Effector memory CD4-positive, alpha-beta T cell (primary cell): ENCODE measurements at places on chromosomes 11 and 22.

GRCh38 chr22:46006379-46007002 is 29.5 kb upstream of the WNT7B start:
- peak; percentile 64 for DNase-seq

GRCh38 chr11:108865406-108865805 is 200.5 kb downstream of the DDX10 start:
- DNase-seq, result no peak

GRCh38 chr11:110982214-110982613 is 263.3 kb upstream of the POU2AF2 start:
- no peak for DNase-seq

DNA sequence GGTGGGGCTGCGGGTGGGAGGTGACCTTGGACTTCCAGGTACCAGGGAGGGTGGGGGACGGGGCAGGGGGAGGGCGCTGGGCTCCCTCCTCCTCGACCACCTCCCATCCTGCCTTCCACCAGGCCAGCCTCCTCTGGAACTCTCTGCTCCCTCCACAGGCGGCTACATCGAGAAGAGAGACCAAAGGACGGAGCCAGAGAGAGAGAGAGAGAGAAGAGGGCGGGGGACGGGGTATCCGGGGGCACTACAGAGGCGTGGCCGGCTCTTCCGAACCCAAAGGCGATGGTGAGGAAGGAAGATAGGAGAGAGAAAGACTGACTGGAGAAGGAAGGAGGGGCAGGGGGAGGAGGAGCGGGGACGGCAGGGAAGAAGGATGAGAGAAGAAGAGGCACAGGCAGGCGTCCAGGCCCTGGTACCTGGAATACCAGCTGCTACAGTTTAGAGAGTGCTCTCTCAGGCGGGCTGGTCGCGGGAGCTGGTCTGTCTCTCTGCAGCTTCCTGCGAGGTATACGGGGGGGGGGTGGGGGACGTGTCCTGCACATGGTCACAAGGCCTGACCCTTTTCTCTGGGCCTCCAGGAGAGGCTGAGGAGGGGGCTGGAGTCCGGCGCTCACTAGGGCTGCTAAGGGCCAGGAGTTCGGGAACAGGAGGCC is 38.0 kb downstream of the IGSF9B start:
- DNase-seq, result no peak

DNA sequence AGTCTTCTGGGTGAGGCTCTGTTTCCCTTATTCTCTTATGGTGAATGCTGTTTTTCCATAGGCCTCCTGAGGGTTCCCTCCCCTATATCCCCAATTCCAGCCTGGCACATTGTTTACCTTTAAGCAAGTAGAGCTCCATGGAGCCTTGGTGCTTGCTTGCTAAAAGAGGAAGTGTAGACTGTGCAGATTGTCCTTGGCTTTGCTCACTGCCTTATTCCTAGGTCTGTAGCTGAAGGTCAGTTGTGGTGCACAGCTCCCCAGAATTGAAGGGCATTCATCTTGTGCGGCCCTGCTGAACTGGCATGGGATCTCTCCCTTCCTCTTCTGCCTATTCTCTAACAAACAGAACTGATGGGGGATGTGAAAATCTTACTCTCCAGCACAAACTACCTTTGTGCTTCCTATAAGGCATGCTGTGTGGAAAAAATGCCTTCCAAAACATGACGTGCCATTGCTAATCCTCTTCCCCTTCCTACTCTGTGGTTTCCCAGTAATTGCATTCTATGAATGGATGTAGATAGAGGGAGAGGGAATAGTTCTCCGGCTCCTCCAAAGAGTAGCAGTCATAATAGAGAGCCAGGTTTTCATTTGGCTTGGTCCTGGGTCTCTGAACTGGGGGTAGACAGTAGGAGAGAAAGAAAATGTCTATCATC is 34.2 kb upstream of the PLET1 start:
- DNase-seq, result no peak

DNA sequence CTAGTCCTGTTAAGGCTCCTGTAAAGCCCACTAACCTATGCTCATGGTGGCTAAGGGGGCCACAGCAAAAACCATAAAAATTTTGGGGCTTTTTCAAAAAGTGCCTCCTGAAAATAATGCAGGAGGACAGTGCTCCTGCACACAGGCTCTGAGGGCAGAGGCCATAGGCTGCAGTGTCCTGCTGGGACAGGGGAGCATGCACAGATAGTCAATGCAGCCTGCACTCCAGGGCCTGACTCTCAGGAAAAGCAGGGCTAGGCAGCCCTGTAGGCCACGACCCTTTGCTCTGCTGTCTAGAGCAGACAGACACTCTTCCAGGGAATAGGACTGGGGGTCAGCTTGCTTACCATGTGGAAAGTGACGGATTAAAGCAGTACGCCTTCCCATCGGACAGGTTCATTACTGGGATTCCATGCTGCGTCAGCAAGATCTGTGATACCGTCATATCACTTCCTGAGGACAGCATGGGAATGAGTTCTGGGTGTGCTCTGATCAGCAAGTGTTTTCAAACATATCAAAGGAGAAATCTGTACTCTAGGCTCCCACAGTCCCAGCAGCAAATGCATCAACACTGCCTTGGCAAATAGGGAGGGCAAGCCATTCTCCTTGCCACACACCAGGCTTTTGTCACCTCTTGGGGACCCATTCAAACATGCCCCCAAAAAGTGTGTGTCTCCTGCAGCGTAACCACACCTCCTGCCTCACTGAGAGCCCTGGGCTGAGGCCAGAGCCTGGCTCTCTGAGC is 64.1 kb upstream of the CLTCL1 start:
- DNase-seq, result no peak

GRCh38 chr11:118841469-118842242 is 42.0 kb upstream of the CXCR5 start:
- peak; percentile 13 for DNase-seq

GRCh38 chr11:129131316-129131715 is 60.8 kb downstream of the ARHGAP32 start:
- no peak for DNase-seq

DNA sequence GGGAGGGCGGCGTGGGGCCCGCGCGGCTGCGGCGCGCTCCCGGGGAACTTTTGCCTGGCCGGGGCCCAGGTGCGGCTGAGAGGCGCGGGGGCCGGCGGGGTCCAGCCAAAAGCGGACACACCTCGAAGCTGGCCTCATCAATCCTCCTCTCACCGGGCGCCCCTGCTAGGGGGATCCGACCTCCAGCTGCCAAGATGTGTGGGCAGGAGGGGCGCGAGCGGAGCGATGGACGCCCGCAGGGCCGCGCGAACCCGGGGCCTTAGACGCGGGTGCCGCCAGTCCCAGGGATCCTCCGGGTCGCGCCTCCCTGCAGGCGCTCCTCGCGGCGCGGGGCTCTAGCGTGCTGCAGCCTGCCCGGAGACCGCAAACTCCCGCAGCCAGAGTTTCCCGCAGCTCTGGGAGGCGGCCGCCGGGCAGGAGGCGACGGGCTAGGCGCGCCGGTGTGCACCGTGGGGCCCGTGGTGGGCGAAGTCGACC is 785 bp downstream of the IGSF9B start:
- DNase-seq, result no peak

GRCh38 chr22:20054034-20054427 is 26.0 kb upstream of the DGCR8 start:
- DNase-seq, result no peak

DNA sequence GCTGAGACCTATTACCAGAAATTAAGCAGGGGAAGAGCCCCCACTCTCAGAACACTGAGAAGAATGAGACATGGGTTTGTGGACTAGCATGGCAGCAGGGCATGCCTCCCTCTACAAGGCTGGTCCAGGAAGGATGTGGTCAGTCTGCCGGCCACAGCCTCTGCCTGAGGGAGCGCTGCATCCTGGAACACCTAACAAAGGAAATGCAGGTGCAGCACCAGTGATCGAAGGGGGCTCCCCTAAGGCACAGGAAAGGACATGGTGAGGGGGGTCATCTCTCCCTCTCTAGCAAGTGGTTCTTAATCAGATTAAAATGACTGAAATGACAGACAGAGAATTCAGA is 40.6 kb upstream of the ARL14EP start:
- peak; percentile 12 for DNase-seq

- no peak for DNase-seq
These were observed 6.0 kb upstream of the XKR3 start for GRCh38 chr22:16831257-16831656.

- no peak for DNase-seq
These were observed 12.1 kb downstream of the CPSF7 start for GRCh38 chr11:61417670-61418069.

DNA sequence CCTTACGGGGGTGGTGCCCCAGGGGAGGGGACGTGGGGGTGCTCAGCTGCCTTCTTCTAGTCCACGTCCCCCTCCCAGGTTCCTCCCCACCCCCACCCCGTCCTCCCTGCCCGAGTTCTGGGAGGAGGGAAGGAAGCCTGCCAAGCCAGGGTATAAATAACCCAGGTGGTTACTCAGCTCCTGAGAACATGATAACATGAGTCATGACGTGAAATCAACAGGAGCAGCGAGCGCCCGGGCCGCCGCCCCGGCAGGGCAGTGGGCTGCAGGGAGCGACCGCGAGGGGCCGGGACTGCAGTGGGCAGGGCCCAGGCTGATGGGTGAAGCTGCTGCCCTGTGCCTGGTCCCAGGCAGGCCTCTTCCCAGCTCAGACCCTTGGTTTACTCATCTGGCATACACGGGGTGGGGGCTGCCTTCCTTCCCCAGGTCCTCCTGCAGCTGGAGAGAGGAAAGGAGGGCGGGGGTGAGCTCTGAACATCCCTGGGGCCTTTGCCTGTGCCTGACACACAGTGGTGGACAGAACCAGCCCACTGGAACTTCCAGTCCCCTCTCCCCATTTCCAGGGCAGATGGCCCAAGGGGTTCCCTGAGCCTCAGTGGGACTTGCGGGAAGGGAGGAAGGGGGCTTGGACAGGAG is 8.8 kb upstream of the PDGFB start:
- DNase-seq, result no peak

GRCh38 chr11:129884581-129884980 is 10.8 kb downstream of the NFRKB start:
- DNase-seq, result no peak

- DNase-seq, result no peak
These were observed 1341.4 kb downstream of the LRRC4C start for GRCh38 chr11:40118026-40118425.

GRCh38 chr11:12071574-12071973 is 38.8 kb upstream of the MICAL2 start:
- DNase-seq, result no peak

DNA sequence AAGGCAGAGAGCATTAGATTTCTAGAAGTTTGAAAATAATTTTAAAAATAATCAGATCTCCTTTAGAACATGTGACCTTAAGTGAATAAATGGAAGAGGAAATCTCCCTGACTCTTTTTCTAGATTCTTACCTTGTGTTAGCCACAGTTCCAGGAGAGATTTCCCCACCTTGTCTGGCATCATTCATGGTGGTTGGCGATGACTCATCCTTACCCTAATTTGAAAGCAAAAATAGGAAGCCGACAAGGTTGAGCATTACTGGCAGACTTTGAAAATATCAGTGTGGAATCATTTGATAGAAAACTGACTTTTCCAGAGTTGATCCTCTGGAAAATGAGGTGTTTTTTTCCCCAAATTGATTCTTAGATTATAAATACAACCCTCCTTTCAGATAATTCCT is 48.1 kb downstream of the CNTN5 start:
- DNase-seq, result no peak

GRCh38 chr22:36328635-36329253 is 59.0 kb downstream of the MYH9 start:
- DNase-seq, result no peak

GRCh38 chr11:69101115-69101791 is 52.5 kb downstream of the TPCN2 start:
- DNase-seq, result peak; percentile 50

DNA sequence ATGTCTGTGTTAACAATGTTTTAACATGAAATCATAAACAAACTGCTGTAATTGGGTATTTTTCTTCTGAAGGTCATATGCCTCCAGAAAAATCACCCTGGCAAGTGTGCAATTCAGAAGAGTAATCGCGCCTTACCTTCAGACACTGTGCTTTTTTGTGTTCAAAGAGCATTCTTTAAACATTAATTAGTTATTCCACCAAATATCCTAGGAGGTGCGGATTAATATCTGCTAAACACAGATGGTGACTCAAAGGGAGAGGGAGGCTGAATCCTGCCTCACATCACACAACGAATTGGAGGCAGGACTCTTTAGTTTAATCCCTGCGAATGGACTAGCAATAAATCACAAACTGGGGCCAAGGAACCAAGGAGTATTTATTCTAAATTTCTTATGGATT is 213.0 kb downstream of the NTM start:
- no peak for DNase-seq

- peak; percentile 55 for DNase-seq
These were observed 33.0 kb downstream of the PTPRJ start for GRCh38 chr11:48013269-48013901.

GRCh38 chr11:122331079-122331478 is 215.1 kb upstream of the BLID start:
- DNase-seq, result no peak

- DNase-seq, result no peak
These were observed 52.9 kb upstream of the SPATA19 start for GRCh38 chr11:133898031-133898769.

- no peak for DNase-seq
These were observed 1.9 kb upstream of the SSH3 start for GRCh38 chr11:67301313-67301921.

GRCh38 chr11:99327066-99327465 is 306.3 kb downstream of the CNTN5 start:
- DNase-seq, result no peak

- no peak for DNase-seq
These were observed 235.9 kb upstream of the NARS2 start for GRCh38 chr11:78810559-78811009.

DNA sequence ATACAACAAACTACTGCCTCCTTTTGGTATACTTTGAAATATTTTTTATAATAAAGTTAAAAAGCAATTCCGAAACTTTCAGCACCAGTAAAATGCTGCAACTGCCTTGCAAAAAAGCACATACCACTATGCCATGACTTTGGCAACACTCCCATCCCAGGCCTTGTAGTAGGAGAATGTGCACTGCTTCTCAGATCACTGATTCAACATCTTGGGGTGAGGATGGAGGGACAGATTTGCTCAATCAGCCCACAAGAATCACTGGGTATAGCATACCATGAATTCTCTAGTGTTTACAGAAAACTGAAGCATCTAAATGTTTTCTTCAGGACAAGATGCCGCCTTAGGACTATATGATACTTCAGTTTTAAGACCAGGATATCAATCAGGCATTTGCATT is 14.9 kb downstream of the EIF4ENIF1 start:
- no peak for DNase-seq

GRCh38 chr11:117932426-117932825 is 3.2 kb upstream of the TMPRSS13 start:
- DNase-seq, result no peak

DNA sequence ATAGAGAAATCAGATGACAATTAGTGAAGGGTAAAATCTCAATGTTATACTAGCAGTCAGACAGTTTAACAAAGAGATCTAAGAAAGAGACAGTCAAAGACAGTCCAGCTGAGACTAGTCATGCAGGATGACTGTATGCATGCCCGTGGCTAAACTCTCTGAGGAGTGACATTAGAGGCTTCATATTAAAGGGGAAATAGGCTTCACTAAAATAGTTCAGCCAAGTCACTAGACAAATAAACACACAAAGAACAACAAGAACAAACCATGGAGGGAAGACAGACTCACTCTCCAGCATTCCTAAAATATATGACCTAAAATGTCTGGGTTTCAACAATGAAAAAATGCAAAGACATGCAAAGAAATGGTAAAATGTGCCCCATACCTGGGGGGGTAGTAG is 18.6 kb upstream of the APLNR start:
- no peak for DNase-seq

- DNase-seq, result no peak
These were observed 585.3 kb downstream of the INSC start for GRCh38 chr11:15699978-15700377.

- no peak for DNase-seq
These were observed 493.3 kb downstream of the BUD13 start for GRCh38 chr11:116279511-116279910.
